ENCODE measurements at places on chromosomes 11 and 22. TPM values are rescaled to one million over a fixed set of nuclear protein-coding genes. Genes with fewer than 3 reads are reported as not detected.

- DNase-seq = no peak
Observed at GRCh38 chr22:20604776-20605221, 97.4 kb downstream of the MED15 start.

DNA sequence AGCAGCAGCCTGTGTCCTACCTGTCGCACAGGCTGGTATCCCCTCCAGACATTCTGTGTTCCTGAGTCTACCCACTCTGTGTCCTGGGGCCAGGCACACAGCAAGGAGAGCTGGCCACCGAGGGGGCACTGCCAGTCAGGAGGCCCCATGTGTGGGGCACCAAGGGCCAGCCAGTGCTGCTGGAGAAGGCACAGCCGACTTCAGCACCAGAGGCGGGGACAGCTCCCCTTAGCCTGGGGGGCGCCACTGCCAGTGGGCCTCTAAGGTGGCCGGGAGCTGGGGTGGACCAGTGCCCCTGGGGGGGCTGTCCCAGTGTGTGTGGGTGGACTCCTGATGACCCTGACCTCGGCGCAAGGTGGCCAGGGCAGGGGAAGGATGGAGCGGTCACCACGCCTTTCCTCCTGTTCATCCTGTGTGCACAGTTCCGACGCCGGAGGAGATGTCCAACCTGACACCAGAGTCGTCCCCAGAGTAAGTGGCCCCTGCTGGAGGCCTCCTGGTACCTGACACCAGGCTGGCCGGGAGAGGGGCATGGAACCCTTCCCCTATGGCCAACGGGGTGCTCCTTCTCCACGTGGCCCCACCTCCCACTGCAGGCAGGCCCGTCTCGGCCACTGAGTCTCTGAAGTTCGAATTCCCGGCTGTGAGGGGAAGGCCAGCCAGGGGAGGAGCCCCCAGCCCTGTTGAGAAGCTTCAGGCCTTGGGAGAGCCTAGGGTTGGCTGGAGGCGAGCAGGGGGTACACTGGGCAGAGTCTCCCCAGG lies 35.4 kb downstream of the MOB2 start:
- DNase-seq = no peak

GRCh38 chr22:24289114-24289513 lies 18.5 kb downstream of the SPECC1L start:
- no peak for DNase-seq

The NXPE2 gene
- total RNA-seq = not detected

GRCh38 chr11:92388380-92388779 lies 163.8 kb downstream of the FAT3 start:
- no peak for DNase-seq

GRCh38 chr11:131824771-131825170 lies 454.4 kb downstream of the NTM start:
- no peak for DNase-seq

DNA sequence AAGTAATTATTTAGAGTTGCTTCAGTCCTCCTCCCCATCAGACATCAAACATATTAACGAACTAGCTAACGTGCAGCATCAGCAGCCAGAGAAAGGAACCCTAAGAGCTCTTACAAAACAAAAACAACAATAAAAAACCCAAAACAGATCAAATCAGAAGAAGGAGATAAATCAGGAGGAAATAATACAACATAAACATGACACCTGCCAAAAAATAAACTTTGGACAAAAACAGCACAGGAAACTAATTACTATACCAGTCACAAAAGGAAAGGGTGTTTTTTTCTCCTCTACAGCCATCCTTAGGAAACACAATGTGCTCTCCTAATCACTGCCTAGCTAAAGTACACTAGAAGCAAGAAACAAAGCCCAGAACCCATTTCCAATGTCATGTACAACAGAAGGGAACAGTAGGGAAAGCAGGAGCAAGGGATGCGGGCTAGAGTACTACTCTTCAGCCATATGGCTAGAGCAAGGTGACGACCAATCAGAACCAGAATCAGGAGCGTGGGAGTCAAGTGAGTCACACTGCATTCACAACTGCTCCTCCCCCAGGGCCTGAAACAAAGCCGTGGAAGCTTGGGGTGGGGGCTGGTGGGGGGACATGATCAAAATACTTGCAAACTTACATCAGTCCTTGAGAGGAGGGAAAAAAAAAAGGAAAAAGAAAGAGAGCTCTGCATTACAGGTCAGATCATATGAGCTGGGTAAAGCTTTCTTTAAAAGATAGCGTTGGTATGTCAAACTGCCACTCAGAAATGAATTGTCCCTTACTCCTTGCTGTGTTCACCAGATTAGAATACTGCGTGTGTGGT lies 60.4 kb downstream of the LARGE2 start:
- DNase-seq = no peak

GRCh38 chr11:1863352-1864216 lies 10.7 kb downstream of the LSP1 start:
- no peak for DNase-seq

All from left lobe of liver (tissue), 2 donors.